Ascending aorta (tissue), 2 donors: ENCODE measurements at places on chromosomes 16 and 17. TPM values are rescaled to one million over a fixed set of nuclear protein-coding genes. Genes with fewer than 3 reads are reported as not detected.
A peak's percentile ranks its signal among the peaks of the same experiment; 100 is the strongest.

DNA sequence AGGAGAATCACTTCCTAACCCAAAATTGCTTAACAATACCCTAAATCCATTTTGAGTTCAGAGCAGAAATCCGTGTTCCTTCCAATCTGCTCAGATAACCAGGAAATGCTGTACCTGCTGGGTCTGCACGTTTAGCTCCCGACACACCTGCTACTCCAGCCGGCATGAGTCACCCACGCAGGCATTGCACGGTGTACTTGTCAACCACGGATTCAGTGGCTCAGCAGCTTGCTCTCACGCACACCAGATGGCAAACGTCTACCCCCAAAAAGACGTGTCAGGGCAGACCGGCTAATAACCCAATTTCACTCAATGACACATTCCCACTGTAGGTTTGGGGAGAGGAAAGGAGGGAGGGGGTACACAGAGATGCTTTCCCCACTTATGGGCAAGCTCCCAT, 468.1 kb downstream of the SOX9 start:
- no peak overlapping the region for H3K27ac ChIP-seq
- no peak for DNase-seq
- H3K27me3 ChIP-seq = no peaks in the 10 kb centered on the region

DNA sequence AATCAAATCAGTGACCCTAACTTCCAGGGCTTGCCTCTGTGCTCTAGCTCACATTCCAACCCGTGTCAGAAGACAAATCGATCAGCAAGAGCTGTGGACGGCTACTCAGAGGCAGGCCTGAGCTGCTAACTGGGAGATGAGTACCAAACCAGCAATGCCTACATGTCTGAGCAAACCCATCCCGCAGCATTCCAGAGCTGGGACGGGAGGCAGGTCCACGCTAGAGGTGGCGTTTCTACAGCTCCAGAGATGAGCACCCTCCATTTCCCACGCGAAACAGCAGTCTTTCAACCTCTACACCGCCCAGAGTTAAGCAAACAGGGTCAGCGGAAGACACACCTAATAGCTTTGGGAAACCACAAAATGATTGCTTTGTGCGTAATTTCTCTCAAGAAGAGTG, 6.5 kb downstream of the NXN start:
- no peak overlapping the region for H3K27ac ChIP-seq
- no peaks in the 10 kb centered on the region for H3K4me1 ChIP-seq
- no peaks in the 10 kb centered on the region for H3K27me3 ChIP-seq
- no peak overlapping the region for H3K4me3 ChIP-seq

DNA sequence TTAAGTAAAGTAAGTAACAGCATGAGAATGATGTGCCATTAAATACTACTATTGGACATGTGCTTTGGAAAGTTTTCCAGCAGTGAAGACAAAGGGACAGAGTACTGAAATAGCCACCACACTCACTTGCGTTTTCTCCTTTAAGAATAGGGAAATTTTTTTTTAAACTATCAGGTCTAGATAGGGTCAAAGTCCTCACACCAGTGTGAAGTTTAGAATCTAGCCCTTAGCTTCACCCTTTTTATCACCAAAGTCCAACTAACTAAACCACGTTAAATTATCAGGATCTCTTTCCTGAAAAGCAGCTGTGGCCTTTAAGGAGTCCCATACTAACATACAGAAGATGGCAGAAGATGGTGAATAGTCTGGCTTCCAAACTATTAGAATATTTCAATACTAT, 180.9 kb downstream of the ZNF18 start:
- H3K36me3 ChIP-seq = no peaks in the 10 kb centered on the region
- no peaks in the 10 kb centered on the region for H3K4me1 ChIP-seq
- no peak overlapping the region for H3K4me3 ChIP-seq
- DNase-seq = no peak
- no peaks in the 10 kb centered on the region for H3K27me3 ChIP-seq
- H3K27ac ChIP-seq = no peak overlapping the region

GRCh38 chr17:19707728-19708221, 8.6 kb downstream of the SLC47A2 start:
- H3K27me3 ChIP-seq = no peaks in the 10 kb centered on the region
- no peaks in the 10 kb centered on the region for H3K36me3 ChIP-seq
- no peak overlapping the region for H3K27ac ChIP-seq
- peaks cover 7% of the 10 kb centered on the region for H3K4me1 ChIP-seq
- no peak overlapping the region for H3K4me3 ChIP-seq

DNA sequence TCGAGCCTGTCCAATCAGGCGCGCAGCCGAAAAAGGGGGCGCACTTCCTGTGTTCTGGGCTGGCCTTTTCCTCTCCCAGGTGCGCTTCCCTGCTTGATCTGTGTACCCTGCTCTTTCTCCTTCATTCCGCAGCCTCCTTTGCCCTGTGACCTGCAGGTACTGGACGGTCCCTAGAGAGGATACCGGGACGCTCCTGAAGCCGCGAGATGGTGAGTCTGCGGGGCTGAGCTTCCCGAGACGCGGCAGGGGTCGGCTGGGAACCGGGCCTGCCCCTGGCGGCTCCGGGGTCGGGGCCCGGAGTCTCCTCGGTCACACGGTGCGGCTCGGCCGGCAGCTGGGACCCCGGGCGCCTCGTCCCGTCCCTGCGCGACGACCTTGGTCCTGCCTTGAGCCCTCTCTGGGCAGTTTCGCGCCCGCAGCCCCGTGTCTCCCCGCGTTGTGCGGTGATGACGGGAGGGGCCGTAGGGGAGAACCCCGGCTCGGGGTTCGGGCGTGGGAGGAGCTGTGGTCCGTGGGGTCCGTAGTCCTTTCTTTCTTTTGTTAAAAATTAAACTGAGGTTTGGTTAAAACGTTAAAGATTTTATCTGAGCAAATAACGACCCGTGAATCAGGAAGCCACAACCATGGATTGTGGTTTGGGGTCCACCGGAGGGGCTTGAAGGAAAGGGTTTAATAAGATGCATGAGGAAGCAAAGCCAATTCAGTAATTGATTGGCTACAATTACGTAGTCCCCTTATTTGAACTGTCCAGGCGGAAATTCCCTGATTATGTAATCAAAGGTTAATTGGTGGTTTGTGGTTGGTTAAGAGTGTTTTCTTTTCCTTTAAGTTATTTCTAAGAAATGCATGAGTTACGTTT, 172.8 kb upstream of the ZNF267 start:
- H3K36me3 ChIP-seq = peaks cover 14% of the 10 kb centered on the region
- peak overlapping the region; percentile 22 for H3K27ac ChIP-seq
- DNase-seq = peak; percentile 44
- H3K4me1 ChIP-seq = no peaks in the 10 kb centered on the region
- no peaks in the 10 kb centered on the region for H3K27me3 ChIP-seq

DNA sequence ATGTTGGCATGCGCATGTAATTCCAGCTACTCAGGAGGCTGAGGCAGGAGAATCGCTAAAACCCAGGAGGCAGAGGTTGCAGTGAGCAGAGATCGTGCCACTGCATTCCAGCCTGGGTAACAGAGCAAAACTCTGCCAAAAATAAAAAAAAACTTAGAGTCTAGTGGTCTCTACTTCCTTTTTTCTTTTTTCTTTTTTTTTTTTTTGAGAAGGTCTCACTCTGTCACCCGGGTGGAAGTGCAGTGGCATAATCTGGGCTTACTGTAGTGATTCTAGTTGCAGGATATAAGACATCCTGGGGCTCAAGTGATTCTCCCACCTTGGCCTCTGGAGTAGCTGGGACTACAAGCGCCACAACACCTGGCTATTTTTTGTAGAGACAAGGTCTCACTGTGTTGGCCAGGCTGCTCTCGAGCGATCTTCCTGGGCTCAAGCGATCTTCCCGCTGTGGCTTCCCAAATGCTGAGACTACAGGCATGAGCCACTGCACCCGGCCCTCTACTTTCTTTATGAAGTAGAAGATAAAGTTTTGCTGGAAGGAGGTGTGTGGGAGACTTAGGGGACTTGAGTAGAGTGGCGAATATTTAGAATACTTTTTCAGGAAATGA, 47.9 kb upstream of the TAOK1 start:
- H3K27ac ChIP-seq = no peak overlapping the region
- H3K4me3 ChIP-seq = no peak overlapping the region
- no peak for DNase-seq
- no peaks in the 10 kb centered on the region for H3K36me3 ChIP-seq
- no peaks in the 10 kb centered on the region for H3K27me3 ChIP-seq

DNA sequence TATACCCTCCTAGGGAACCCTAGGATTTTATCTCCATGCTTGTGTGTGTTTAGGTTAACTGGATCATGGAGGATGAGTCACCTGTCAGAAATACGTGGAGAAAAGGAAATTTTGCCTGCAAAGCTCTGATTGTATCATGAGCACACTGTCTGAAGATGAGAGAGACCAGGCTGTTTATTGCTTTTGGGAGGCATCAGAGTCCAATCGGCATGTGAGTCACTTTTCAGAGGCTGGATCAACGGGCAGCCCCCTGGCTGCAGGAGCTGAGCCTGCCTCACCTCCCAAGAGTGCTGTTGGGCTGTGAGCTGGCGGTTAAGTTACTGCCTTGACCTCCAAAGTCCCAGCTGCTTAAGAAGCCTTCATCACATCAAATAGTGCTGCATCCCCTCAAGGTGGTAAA, 41.5 kb upstream of the MED9 start:
- no peak overlapping the region for H3K27ac ChIP-seq
- no peak overlapping the region for H3K4me3 ChIP-seq
- no peaks in the 10 kb centered on the region for H3K27me3 ChIP-seq
- H3K4me1 ChIP-seq = no peaks in the 10 kb centered on the region
- no peak for DNase-seq
- no peaks in the 10 kb centered on the region for H3K36me3 ChIP-seq

DNA sequence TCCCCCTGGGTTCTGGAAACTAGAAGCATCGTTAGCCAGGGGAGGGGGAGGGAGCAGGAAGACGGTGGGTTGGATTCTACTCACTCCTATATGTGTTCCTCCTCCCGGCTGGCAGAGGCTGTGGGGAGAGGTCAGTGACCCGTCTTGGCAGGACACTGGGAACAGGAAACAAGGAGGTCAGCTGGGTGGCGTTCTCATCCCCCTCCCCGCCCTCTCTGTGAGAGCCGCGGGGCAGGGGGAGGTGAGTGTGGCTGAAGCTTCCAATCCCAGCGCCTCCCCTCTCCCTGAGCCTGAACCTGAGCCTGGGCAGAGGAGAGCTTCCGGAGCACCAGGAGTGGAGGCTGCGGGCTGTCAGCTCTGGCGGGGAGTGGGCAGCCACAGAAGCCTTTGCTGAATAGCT, 12.5 kb downstream of the GPRC5C start:
- no peaks in the 10 kb centered on the region for H3K27me3 ChIP-seq
- H3K4me1 ChIP-seq = peaks cover 34% of the 10 kb centered on the region
- H3K27ac ChIP-seq = peak overlapping the region; percentile 94
- H3K4me3 ChIP-seq = peak overlapping the region; percentile 49

- H3K4me3 ChIP-seq = no peak overlapping the region
- no peak for DNase-seq
- H3K4me1 ChIP-seq = no peaks in the 10 kb centered on the region
- no peaks in the 10 kb centered on the region for H3K36me3 ChIP-seq
- no peak overlapping the region for H3K27ac ChIP-seq
These were observed 49.3 kb upstream of the CACNG4 start for GRCh38 chr17:66915204-66915611.

CEP295NL gene
- total RNA-seq = 10.7 TPM

NOXO1 gene
- not detected for total RNA-seq
